ENCODE measurements at places on chromosomes 11 and 22.

- DNase-seq = no peak
Observed at GRCh38 chr11:76800466-76801200, 17.5 kb downstream of the TSKU start.

GRCh38 chr22:34973016-34973415, 92.9 kb upstream of the ISX start:
- peak; percentile 64 for DNase-seq

DNA sequence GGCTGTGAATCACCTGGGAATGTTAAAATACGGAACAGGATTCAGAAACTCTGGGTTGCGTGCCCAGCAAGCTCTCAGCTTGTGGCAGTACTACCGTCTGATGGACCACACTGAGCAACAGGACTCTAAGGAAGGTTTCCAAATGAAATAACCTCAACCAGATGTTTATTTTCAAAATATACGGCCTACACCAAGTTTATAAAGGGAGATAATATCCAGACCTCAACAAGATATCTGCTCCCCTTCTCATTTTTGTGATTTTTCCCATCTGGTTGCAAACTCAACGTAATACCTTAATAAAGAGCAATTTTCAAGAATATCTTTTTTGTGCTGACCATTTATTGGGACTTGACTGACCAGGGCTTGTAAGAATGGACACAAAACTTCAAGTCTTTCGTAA, 49.4 kb downstream of the SLC25A17 start:
- no peak for DNase-seq

- peak; percentile 99 for DNase-seq
Observed at GRCh38 chr11:66616379-66617154, at the start of gene RBM14. Gene RBM14 (plus strand): TSS chr11:66616630. CDS start chr11:66616721, 91 bp downstream.

DNA sequence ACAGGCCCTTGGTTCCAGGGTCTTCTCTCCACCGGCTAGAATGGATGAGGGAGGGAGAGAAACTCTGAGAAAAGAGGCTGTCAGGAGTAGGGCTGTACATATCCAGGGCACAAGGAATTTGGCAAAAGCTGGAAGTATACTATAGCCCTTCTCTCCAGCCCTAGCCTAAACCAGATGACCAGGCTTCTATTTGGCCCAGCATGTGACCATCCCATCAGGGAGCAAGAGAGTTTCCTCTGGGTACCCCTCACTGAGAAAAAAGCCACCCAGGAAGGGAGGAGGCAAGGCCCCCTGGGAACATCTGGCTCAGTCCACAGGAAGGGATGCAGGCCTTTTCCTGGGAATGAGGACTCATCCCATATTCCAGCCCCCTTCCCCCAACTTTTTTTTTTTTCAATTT, 8.3 kb downstream of the CD44 start:
- no peak for DNase-seq

DNA sequence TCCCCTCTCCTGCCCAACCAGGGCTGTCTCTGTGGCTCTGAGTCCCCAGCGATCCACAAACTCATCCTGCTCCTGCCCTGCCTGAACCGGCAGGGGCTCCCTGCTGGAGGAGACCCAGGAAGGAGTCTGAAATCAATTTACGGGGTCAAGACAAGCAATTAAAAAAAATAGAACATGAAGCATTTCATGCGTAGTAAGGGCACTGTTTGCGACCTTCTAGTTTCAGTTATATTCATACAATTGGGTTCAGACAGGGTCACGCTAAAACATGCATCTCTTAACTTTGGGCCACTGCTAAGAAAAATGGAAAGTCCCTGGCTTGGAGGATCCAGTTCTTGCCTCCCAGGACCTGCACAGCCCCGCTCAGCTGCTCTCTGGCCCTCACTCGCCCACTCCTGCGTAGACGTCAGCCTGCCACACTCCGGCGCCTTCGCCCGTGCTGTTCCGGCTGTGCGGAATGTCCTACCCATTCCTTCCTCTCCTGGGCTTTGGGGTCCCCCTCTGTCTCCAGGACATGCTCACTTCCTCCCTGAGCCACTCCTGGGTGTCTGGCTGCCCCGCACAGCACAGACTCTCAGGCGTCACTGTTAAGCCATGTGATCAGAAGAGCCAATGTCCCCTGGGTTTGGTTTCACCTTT, 12.8 kb downstream of the NFAM1 start:
- DNase-seq = no peak

DNA sequence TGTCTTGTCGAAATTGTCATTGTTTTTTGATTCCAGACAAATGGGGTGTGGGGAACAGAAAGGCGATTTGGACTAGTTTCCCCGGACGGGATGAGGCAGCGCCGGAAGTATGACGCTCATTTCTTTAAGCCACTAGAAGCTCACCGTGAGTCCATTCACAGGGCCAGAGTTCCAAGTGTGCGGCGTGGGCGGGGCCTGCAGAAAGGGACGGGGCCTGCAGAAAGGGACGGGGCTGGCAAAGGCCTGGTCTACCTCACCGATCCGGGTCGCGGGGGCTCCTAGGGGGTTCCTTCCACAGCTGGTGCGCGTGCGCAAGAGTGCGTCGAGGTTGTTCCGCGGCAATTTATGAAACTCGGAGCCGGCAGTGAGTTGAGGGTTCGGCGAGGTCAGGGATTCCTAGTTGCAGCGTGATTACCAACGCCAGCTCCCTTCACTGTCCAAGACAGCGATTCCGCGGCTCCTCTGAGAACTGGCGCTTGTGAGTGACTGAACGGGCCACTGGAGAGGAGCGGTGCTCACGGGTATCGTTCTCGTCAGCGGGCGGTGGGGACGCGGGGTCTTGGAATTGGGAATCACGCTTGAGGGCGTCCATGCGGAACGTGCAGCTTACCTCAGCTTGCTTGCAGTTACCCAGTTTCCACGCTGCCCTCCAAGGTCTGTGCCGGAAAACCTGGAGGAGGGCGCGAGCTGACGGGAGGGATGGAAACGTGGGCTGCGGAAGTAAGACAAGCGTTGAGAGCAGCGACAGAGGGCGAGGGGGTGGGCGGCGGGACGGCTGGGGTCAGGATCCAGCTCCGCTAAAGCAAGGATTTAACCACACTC, at the start of gene ZNF215:
TSS of gene ZNF215 (plus strand) at position 219 of the 822 bp plus-strand sequence. CDS start 5,847 bp downstream, outside the sequence.
- DNase-seq = peak; percentile 90

GRCh38 chr11:97614606-97615005, 1224.8 kb downstream of the JRKL start:
- DNase-seq = no peak

DNA sequence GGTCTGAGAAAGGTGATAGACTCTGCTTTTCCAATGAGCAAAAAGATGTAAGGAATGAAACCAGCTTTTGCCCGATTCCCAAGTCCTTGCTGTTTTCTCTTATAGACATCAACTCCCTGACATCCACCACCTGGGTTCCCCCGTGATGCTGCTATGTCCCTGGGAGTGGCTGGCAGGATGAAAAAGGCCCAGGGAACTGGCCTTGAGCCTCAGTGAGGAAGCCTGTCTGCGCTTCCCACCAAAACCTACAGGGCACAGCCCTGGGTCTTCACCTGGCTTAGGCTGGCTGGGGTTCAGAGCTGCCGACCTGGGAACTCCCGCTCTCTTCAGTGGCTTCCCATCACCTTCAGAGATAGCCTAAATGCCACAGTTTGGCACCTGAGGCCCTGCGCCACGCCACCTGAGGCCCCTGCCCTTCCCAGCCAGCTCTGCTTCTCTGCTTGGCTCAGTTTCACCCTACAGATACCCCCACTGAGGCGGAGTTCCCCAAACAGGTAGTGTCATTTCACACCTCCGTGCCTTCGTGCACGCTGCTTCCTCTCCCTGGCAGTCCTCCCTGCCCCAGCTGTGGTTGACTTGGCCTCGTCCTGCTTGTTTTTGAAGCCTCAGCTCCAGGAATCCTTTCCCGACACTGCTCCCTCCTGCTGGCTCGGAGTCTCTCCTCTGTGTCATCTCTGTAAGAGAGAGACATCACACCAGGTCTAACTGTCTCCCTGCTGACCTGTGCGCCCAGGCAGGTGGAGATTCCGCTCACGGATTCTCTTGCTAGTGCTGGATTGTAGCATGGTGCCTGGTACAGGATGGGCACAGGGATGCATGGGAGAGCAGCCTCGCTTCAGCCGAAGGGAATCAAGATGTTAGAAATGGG, 10.7 kb downstream of the SLC37A2 start:
- DNase-seq = no peak

GRCh38 chr11:108609682-108610081, 16.1 kb upstream of the EXPH5 start:
- DNase-seq = no peak

GRCh38 chr22:45709866-45710265, 38.2 kb downstream of the ATXN10 start:
- DNase-seq = no peak

GRCh38 chr11:7208391-7208790, 43.3 kb upstream of the SYT9 start:
- DNase-seq = no peak

DNA sequence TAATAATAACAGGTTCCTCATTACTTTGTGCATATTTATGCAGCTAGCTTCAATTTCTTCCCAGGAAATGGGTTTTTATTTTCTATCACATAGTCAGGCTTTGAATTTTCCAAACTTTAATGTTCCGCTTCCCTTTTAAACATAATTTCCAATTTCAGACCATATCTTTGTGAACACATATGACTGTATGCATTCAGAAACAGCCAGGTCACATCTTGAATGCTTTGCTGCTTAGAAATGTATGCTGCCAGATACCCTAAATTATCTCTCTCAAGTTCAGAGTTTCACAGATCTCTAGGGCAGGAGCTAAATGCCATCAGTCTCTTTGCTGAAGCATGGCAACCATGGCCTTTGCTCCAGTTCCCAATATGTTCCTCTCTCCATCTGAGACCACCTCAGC, 2203.8 kb downstream of the LRRC4C start:
- no peak for DNase-seq

- DNase-seq = no peak
Observed at GRCh38 chr11:5486003-5486402, 2.5 kb upstream of the OR52D1 start.

DNA sequence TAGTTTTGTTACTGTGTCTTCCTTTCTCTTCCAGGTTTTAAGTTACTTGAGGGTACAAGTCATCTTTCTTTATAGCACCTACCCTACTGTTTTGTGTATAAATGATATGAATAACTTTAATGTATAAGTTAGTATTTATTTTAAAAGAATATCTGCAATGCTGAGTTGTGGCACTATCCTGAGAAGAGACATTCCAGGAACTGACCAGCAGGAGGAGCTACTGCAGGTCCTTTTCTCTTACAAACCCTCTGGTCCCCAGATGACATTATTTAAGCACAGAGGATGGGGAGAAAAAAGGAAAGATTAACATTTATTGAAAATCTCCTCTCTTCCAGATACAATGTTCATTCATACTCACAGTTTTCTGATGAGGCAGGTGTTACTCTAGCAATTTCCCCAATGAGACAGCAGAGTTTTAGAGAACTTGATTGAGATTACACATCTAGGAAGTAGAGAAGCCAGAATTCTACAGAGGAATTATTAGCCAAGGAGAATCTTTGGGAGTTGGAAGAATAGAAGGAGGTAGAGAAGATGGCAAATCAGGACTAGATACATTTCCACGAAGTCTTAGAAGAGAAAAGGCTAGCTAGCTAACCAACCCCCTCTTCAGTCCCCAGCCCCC, 541.2 kb upstream of the API5 start:
- DNase-seq = peak; percentile 36

- peak; percentile 36 for DNase-seq
Observed at GRCh38 chr11:115215694-115216617, 288.3 kb downstream of the CADM1 start.

DNA sequence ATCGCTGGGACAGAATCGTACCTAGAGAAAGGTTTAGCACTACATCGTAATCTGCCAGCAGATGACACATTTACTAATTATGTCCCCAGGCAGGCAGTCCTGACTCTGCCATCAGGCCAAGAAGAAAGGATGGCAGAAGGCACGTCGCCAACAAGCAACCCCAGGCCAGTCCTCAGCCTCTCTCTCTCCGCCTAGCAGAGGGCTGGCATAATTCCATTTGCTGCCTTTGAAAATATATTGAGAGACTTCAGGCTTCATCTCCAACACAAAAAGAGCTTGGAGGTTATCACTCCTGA, 1517.0 kb downstream of the TBC1D22A start:
- peak; percentile 70 for DNase-seq

DNA sequence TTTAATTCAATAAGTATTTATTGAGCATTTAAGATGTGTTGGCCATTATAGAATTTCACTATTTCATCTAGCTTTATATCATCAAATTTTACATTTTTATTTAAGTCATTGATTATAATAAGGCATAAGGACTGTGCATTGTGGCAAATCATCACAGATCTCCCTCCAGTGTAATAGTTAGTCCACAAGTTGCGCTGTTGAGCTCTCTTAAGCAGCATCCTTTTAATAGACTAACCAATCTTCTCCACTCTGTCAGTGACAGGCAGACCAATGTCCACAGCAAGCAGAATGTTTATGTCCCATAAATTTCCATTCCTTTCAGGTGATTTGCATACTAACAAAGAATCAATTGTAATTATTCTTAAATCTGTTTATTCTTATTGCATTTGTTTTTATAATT, 595.3 kb upstream of the CCDC90B start:
- no peak for DNase-seq

GRCh38 chr11:126748100-126748791, 252.3 kb downstream of the KIRREL3 start:
- DNase-seq = peak; percentile 49

DNA sequence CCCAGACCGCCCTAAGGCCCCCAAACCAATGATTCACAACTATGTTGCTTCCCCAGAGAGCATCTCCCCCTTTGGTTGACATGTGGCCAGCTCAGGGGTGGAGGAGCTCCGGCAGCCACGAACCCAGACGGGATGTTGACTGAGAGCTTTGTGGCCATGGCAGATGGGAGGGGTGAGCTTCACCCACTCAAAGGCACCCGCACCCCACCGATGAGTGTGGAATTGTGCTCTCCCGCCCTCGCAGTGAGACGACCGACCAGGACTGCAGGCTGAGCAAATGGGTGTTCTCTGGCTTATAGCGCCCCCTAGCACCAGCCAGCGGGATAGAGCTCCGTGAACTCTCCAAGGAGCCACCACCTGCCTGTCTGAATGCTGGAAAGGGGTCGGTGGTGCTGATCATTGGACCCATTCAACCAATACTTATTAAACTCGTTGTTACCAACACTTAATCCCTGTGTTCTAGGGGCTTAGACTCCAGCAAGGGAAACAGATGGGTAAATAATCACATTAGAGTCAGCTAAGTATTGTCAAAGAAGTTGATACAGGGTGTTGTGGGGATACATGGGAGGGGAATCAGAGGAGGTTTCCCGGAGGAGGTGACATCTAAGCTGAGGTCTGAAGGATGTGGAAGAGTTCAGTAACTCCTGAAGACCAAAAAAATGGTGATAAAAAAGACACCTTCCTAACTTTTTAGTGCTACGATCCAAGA, 4.5 kb upstream of the TIMP3 start:
- peak; percentile 36 for DNase-seq

- peak; percentile 43 for DNase-seq
Observed at GRCh38 chr11:46296528-46297448, 19.3 kb downstream of the CREB3L1 start.

GRCh38 chr22:19992481-19992911, 24.1 kb downstream of the ARVCF start:
- DNase-seq = no peak

GRCh38 chr11:109853156-109853776, 239.9 kb upstream of the ZC3H12C start:
- DNase-seq = peak; percentile 44

GRCh38 chr11:12865863-12866595, 143.1 kb upstream of the RASSF10 start:
- DNase-seq = peak; percentile 66

DNA sequence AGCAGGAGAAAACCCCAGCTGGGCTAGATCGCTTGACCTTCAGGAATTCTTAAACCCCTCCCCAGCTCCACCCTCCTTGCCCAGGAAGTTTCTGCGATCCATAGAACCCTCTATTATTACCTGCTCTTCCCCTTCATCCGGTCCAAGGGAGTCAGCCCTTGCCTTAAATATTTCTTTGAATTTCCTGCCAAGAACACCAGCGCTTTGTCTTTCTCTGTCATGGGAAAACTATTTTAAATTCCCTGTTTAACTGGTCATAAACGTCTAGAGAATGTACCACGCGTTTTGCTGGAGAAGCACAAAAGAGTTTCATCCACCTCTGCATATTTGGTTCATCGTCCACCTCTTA, 496 bp upstream of the TRAF6 start:
- DNase-seq = no peak
